ENCODE measurements at places on chromosomes 6 and 20. TPM values are rescaled to one million over a fixed set of nuclear protein-coding genes. Genes with fewer than 3 reads are reported as not detected.

PAK5 gene
- total RNA-seq = not detected

LPA gene
- not detected for total RNA-seq

STX11 gene
- total RNA-seq = 11.1 TPM

DOP1A gene
- total RNA-seq = 26.2 TPM

- peaks cover 29% of the 10 kb centered on the region for H3K27me3 ChIP-seq
- H3K27ac ChIP-seq = no peak overlapping the region
- H3K36me3 ChIP-seq = no peaks in the 10 kb centered on the region
These were observed 69.1 kb downstream of the ELOVL4 start for GRCh38 chr6:79878142-79878748.

DNA sequence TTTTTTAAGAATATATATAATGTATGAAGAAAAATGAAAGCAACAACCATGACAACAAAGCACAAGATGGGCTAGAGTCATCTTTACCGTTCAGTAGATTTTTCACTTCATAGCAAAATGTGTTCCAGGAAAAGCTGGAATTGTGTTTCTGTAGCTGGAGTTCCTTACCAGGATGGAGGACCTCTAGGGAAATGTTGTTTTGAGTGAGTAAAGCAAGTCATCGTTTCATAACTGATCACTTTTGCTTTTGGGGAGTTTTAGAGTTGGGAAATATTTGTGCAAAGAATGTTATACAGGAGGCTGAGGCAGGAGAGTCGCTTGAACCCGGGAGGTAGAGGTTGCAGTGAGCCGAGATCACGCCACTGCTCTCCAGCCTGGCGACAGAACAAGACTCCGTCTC, 151.6 kb downstream of the SASH1 start:
- H3K27ac ChIP-seq = no peak overlapping the region
- peaks cover 6% of the 10 kb centered on the region for H3K27me3 ChIP-seq
- DNase-seq = no peak
- H3K36me3 ChIP-seq = no peaks in the 10 kb centered on the region
- H3K4me1 ChIP-seq = no peaks in the 10 kb centered on the region

DNA sequence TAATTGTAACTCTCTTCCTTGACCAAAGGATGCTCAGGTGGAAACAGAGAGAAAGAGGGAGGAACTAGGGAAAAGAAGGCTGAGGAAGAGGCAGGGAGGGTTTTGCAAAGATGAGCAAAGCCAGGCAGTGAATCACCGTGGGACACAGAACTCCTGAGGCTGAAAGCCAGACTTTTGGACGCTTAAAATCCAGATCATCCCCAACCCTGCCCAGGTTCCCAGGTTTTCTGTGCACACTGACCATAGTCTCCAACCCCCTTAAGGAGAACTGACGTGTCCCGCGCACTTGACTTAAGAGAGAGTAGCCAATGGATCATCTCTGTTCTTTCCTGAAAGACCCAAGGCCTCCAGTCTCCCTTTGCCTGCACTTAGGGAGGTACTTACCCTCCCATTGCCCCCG, 75.3 kb downstream of the LRFN2 start:
- no peaks in the 10 kb centered on the region for H3K36me3 ChIP-seq
- peaks cover 1% of the 10 kb centered on the region for H3K27me3 ChIP-seq
- no peak for DNase-seq
- no peak overlapping the region for H3K27ac ChIP-seq
- H3K4me1 ChIP-seq = peaks cover 5% of the 10 kb centered on the region
- H3K4me3 ChIP-seq = no peak overlapping the region

GRCh38 chr6:150076196-150076893, 7.4 kb upstream of the ULBP3 start:
- peaks cover 2% of the 10 kb centered on the region for H3K36me3 ChIP-seq
- H3K27me3 ChIP-seq = peaks cover 49% of the 10 kb centered on the region
- no peak overlapping the region for H3K27ac ChIP-seq
- no peak for DNase-seq
